ENCODE measurements at places on chromosomes 1 and 21.

DNA sequence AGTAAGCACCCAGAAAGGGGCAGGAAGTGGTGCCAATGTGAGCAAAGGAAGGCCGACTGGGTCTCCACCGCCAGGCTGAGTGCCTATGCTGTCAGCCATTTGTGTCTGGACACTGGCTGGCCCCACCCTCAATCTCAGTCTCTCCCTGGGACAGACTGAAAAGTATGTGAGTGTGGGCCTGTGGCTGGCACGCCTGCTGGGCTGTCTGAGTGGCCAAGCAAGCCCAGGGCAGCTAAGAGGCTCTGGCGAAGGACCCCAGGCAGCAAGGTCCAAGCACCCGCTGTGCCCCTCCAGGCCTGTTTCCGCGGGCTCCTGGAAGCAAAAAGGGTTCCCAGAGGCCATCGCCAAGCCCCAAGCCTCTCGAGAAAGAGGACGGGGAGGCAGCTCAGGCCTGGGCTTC lies 93.3 kb upstream of the VAMP3 start:
- DNase-seq = no peak

GRCh38 chr1:235290740-235291502 lies 37.1 kb downstream of the ARID4B start:
- DNase-seq = no peak

- no peak for DNase-seq
Measured at GRCh38 chr1:3226701-3227350, 157.8 kb downstream of the PRDM16 start.

- peak; percentile 56 for DNase-seq
Measured at GRCh38 chr1:214332946-214333798, 52.2 kb downstream of the SMYD2 start.

DNA sequence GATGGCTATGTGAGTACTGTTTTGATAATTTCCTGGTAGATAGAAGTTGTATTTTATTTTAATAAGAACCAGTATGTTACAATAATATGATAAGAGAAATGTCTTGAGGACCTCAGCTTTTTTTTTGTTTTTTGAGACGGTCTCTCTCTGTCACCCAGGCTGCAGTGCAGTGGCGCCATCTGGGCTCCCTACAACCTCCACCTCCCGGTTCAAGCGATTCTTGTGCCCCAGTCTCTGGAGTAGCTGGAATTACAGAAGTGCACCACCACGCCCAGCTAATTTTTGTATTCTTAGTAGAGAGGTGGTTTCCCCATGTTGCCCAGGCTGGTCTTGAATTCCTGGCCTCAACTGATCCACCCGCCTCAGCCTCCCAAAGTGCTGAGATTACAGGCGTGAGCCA lies 968.1 kb upstream of the ADGRL4 start:
- DNase-seq = no peak

DNA sequence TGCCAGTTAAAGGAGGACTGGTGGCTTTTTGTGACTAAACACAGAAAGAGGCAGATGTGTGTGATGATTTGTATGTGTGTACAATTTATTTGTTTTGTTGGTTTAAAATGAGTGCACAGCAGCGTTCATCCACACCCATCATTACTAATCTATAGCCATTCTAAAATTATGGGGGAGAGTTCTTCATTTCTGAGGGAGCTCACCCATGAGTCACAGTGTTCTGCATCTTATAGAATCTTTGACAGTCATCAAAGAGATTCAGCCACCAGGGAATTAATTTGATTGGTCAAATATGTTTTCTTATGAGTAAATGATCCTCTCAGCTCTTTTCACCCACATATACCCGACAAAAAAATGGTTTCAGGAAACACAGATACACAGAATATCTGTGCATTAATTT lies 147.9 kb downstream of the GREM2 start:
- no peak for DNase-seq

DNA sequence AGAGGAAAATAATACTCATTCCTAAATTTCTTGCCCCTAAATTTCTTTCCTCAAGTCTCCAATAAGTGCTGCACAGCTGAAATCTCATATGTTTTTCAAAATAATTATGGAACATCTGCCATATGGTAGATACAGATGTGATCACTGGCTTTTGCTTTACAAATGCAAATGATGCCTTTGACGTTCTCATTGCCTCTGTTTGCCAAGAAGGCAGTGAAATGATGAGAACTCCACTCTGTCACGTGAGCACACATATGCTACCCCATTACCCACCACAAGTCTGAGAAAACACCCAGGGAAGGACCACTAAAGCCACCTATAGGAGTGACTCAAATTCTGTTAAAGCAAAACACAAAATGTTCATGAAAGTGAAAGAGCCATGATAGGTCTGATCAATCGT lies 43.9 kb downstream of the DSCAM start:
- no peak for DNase-seq

DNA sequence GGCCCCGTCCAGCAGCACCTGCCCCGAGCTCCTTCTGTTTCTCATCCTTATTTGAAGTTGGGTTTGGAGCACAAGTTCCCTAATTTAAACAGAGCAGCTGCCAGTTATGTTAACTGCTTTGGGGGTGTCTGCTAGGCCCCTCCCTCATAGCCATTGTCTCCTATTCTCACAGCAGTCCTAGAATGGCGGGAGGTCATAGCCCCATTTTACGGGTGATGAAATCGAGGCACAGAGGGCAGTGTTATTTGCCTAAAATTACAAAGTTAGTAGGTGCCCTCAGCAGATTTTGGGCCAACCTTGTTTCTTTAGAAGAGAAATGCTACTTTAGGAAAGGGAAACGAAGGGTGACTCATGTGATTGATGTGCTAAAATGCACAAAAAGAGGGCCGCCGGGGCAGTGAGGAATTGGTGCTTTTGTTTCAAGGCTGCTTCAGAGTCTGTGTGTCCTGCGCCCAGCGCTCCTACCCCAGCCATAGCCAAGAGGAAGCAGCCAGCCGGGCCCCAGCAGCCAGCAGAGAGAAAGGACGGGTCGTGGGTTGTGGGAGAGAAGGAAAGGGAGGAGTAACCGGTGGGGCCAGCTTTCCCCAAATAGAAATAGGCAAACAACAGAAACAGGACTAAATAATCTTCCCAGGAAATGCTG lies 13.0 kb downstream of the VANGL1 start:
- peak; percentile 47 for DNase-seq

GRCh38 chr1:43521756-43522155 lies 8.9 kb upstream of the PTPRF start:
- DNase-seq = no peak

GRCh38 chr1:58116284-58116683 lies 430.2 kb downstream of the OMA1 start:
- no peak for DNase-seq

DNA sequence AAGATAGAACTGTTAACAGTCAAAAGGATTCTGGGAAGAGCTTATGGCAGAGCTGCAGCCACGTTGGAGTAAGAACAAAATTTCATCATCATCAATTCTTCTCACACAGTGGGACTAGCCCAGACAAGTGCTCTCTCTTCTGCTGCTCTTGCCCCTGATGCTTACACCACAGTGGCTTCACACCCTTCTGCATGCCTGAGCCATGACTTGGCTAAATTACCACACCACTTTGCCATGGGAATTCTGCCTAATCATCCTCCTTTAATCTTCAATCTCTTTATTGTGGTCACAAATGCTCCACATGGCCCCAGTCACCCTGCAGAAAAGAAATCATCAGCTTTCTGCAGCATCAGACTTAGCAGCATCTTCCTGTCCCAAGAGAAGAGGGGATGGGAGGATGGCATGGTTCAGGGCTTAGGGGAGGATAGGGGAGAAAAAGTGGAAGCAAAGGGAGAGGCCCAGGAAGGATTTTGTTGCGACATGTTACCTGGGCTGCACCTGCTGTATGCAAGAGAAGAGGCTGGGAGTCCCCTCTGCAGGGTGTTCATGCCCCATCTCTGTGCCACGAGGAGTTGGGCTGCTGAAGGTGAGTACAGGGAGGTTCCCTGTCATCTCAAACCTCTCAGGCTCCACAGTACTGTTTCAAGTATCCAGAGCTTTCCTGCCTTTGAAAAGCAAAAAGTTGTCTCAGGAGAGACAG lies 9.0 kb upstream of the RPTN start:
- peak; percentile 91 for DNase-seq

DNA sequence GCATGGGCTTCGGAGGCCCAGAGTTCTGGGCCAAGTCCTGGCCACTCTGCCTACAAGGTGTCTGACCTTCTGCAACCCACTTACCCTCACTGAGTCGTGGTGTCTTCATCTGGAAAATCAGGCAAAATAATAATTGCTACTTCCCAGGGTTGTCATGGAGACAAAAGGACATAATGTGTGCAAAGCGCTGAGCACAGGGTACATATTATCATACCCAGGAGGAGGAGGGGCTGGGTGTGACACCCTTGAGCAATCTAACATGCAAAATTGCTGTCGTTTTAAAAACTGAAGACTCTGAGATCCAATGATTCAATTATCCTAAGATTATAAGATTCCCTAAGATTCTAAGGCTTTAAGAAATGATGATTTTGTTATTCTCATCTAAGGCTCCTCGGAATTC lies 459.5 kb downstream of the PTPRU start:
- DNase-seq = no peak

DNA sequence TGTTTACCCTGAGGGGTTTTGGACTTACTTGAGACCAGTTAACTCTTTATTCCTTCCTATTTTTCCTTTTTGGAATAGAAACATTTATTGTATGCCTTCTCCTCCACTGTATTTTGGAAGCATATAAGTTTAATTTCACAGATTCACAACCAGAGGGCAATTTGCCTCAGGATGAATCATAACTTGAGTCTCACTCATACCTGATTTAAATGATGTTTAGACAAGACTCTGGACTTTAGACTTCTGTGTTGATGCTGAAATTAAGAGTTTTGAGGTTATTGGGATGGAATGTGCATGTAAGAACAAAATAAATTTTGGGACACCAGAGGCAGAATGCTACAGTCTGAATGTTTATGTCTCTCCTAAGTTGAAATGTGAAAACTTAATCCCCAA lies 7.1 kb upstream of the ADAM30 start:
- no peak for DNase-seq

DNA sequence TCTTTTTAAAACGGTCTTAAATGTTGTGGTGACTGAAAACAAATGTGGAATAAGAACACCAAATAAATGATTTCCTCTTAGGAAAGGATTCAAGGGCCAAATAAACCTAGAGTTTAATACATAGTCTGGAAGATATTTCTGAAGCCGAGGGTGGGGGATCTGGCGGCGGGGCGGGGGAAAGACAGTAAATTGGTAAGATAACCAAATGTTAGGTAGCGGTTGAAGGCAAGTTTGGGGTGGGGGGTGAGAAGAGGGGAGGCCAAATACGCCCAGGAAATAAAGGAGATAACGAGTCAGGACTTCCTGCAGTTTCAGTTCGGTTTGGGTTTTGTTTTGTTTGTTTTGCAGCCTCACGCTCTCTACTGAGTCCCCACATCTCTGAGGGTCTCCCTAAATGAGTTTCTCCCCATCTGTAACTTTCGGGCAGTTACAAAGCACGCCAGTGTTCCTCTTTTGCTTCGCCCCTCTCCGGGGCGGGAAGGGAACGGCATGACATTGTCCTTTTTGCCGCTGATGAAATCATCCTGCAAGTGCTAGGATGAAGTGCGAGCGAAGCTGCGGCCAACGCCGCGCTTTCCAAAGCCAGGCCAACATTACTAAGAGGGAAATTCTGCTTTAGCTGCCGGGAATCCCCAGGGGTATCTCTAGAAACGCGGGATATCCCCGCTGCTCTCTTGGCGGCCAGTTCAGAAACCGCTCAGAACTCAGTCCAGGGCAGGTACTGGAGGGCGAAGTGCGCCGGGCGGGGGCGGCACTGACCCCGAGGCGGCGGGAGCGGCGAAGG lies 844 bp downstream of the NIBAN1 start:
- peak; percentile 47 for DNase-seq

DNA sequence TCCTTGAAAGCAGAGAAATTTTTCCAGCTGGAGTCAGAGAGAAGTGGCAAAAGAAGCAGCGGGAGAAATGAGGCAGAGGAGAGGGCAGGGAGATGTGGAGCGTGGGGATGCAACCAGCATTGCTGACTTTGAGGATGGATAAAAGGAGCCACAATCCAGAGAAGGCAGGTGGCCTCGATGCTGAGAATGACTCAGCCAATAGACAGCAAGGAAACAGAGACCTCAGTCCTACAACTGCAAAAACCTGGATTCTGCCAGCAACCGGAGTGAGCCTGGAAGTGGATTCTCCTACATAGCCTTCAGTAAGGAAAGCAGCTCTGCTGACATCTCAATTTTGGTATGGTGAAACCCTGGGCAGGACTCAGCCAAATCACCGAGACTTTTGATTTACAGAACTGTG lies 128.9 kb upstream of the ATP1B1 start:
- no peak for DNase-seq

GRCh38 chr1:85174503-85174902 lies 26.3 kb downstream of the SYDE2 start:
- no peak for DNase-seq

DNA sequence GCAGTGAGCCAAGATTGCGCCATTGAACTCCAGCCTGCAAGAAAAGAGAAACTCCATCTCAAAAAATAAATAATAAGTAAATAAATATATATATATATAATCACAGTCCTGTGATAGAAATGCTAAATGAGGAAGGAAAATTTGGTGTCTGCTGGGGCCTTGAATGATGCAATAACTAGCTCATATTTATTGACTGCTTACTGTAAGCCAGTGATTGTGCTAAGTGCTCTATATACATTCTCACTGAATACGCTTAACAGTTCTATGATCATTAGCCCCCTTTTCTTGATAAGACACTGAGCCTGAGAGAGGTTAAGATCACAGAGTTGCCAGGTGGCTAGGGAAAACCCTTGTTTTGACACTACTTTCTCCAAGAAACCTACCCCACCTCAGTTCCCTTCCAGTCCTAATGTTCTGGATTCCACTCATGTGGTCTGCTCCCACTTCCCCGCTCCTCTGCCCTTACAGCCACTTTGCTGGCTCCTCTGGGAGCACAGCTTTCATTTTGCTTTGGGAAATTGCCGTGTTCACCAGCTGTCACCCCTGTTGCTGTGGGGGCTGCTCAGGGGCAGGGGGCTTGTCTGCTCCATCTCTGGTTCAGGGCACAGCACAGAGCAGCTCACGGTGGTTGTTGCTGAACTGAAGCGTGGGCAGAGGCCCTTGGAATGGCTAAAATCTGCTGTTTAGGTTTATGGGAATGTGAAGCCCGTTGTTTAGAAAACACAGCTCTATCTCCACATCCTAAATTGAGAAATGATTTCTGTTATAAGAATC lies 2.5 kb upstream of the BMP8A start:
- DNase-seq = no peak

DNA sequence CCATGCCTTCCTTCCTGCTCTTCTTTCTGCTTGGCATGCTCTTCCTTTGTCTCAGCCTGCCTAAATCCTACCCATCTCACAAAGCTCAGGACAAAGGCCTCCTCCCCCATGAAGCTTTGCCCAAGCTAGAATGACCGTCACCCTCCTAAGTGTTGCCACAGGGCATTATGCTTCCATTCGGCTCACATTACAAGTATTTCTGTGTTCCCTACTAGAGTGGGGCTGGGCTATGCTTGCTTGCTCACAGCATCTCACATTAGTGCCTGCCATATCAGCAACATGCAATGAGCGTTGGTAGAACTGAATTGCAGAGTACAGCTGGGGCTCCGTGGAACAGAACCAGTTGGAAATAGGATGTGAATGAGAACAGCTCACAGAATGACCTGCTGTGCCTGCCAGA lies 82.8 kb downstream of the CD58 start:
- DNase-seq = peak; percentile 89

GRCh38 chr1:12316331-12316730 lies 86.5 kb downstream of the VPS13D start:
- peak; percentile 7 for DNase-seq
